Nucleus accumbens (tissue), 56 donors: ENCODE measurements at places on chromosomes 3 and 15.

GRCh38 chr3:85758442-85758841 lies 799.7 kb downstream of the CADM2 start:
- no peak for DNase-seq

GRCh38 chr3:187746059-187746441 lies 782 bp upstream of the BCL6 start:
- DNase-seq = no peak

DNA sequence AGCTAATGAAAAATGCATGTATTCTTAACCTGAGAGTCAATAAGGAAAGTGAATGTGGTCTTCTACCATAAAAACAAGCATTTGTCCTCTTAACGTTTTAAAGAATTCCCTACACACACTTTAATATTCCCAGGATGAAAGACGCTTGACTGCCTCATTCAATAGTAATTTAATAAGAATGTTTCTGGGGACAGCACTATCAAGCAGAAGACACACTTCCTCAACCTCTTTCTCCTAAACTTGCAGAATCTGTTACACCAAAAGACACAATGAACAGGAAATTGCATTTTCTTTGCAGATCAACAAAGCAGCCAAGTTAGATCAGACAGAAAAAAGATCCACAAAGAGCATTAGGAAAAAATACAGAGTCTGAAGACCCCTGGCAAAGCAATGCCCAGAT lies 97.7 kb downstream of the PLCH1 start:
- no peak for DNase-seq

DNA sequence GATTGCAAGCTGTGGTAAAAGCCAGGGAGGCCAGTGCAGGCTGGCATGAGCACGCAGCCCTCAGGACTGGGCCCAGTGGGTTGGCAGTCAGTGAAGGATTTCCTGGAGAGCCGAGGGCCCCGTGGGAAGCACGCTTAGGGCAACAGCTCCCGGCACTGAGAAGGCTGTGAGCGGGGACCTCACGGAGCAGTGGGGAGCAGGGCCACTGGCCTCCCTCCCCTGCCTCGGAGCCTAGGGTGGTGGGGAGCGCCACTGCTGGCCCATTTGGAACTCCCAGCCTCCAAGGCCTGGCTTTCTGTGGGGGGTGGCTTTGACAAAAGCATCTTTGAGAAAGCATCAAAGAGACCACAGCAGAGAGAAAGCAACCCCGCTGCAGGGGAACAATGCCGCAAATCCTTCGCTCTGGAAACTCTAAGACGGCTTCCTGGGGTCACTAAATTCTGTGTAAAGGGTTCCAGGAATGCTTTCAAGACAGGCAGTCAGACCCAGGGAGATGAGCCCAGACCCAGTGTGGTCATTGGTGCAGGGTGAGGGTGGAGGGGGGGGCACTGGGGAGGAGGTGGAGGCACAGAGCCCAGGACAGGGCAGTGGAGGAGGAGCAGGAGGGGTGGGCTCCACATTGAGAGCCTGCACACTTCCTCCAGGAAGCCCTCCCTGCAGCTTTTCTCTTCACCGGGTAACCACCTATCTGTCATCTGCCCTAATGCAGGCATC lies 9.5 kb upstream of the APBA2 start:
- no peak for DNase-seq

DNA sequence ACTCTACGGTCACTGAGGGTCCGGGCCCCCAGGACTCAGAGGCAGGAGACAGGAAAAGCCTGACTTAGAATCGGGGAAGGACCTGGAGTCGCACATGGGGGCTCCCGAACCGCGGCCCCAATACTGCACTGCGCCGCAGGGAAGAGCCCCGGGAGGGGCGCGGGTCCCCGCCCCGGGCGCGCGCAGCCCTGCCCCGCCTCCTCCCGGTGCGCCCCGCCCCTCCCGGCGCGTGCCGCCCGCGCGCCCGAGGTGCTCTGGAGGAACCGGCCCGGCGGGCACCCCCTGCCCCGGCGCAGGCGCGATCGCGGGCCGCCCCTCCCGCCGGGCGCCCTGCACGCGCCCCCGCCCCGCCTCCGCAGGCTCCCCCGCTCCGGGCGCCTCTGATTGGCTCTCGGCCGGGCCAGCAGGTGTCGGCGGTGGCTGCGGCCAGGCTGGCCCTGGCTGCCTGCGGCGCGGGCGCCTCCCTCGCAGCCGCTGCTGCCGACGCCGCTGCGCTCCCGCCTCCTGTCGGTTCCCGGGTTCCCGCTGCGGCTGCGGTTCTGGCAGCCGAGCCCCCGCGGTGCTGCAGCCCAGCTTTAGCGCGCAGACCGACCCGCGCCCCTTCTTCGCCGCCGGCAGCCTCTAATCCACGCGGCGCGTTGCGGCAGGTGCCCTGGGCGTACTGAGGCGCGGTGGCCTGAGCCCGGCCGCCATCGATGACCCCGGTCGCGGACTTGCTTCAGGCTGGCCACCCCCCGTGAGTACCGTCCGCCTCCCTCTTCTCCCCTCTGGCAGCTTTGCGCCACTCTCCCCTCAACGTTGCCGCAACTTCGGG lies at the start of gene MYRIP:
Gene MYRIP (plus strand): TSS at position 429 of the 814 bp plus-strand sequence. CDS start 91,208 bp downstream, outside the sequence.
- DNase-seq = peak; percentile 12

DNA sequence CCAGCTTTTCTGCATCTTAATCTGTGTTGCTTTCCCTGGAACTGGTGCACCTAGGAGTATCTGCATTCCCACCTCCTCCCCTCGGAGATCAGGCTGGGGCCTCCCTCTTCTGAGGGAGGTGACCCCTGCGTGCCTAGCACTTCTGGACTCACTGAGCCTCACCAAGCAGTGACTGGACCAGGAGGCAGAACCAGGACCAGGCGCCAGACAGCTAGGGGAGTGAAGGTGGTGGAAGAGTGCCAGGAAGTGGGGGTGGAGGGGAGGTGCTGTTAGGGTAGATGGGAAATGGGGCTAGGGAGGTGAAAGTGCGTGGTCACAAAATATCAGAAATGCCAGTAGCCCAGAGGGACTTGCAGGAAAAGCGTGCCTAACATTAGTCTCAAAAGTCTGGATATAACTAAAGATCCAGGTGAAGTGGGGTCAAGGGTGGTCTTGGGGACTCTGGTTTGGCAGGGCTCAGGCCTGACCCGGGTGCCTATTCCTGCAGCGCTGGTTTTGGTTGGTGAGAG lies 1.2 kb downstream of the DUOXA2 start:
- DNase-seq = no peak

- DNase-seq = no peak
These were observed 233.2 kb downstream of the CPNE4 start for GRCh38 chr3:131801566-131801965.

DNA sequence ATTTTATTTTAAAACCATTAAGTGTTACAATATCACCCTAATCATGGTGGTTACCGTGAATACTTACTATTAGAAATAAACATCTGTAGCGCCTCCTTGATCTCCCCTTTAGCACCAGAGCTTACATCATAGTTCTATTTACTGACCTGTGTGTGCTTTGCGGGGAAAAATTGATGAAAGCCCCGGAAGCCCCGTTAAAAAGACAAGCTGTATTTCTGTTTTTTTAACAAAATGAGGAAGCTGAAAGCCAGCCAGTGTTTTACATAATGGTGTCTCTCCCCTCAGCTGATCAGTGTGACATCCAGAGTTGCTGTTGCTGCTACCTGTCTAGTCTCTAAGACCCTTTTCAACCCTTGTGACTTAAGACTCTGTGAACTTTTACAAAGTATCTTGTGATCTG lies 100.8 kb downstream of the OPA1 start:
- no peak for DNase-seq

GRCh38 chr3:42804831-42805132 lies 492 bp upstream of the HIGD1A start:
- no peak for DNase-seq

GRCh38 chr3:32956750-32957570 lies 5.5 kb downstream of the CCR4 start:
- DNase-seq = no peak

GRCh38 chr3:45087155-45087554 lies 59.0 kb downstream of the CDCP1 start:
- no peak for DNase-seq

- DNase-seq = no peak
These were observed 282.3 kb upstream of the TBL1XR1 start for GRCh38 chr3:177479630-177480029.

GRCh38 chr3:29091599-29092189 lies 189.2 kb upstream of the RBMS3 start:
- no peak for DNase-seq

DNA sequence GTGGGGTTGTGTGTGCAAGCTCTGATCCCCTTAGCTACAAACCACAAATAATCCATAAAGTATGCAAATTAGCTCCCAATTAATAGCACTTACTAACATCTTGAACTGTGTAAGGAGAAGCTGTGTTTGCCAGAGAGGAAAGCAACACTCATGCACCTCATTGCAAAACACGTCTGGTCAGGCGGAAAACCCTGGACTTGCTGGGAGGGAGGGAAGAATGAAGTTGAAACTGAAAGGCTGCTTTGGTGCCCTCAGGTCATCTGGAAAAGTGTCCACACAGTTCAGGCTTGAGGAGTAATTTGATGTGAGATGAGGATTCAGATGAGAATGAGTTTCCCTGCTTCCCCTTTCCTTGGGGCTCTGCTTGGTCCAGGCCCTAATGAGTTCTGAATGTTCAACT lies 185.5 kb upstream of the ANKRD28 start:
- DNase-seq = peak; percentile 43

DNA sequence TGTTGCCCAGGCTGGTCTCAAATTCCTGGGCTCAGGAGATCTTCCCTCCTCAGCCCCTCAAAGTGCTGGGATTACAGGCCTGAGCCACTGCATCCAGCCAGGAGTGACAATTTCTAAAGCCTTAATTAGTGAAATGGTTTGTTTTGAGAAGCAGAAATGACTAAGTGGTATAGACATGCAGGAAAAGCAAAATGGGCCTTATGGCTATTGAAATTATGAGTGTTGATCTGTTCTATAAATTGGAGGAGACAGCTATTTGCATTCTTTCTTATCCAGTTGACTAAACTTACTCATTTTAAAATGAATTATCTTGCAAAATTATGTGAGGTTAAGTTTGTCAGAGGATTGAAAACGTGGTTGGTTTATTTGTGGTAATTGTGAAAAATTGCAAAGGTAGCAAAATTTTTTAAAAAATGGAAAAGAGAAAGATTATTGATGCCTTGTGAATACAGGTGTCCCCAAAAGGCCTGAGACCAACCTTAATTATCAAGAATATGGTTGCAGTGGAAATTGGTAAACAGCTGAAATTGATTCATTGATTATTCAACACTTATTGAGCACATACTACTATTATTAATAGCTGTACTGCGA lies 7.9 kb downstream of the RAP2B start:
- no peak for DNase-seq

DNA sequence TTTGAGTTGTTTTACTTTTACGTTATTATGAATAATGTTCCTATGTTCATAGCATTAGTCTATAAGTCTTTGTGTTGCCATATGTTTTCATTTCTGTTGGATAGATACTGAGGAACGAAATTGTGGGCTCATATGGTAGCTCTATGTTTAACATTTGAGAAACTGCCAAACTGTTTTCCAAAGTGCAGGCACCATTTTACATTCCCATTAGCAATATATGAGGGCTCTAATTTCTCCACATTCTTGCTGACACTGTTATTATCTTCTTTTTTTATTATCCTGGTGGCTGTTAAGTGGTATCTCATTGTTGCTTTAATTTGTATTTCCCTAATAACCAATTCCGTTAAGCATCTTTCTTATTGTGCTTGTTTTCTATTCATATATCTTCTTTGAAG lies 1.8 kb upstream of the PIK3R4 start:
- no peak for DNase-seq

DNA sequence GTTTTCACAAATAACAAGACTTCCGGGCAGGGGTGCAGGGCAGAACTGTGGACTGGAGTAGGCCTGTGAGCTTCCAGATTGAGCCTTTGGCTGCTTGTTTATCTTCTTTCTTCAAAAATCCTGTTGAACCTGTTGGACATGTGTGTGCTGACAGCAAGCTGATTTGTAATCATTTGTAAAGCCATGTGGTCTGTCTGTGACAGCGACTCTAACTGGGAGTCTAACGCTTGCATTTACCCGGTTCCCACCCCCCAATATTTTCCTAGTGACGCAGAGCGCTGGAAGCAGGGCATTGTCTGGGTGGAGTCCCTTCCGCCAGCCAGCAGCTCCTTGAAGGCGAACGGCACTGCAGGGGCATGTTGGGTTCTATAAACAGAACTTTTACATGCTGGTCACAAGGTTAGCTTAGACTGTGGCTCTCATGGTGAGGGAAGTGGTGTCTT lies 85.7 kb upstream of the MYZAP start:
- no peak for DNase-seq

- no peak for DNase-seq
These were observed 223.8 kb upstream of the ARRDC4 start for GRCh38 chr15:97736748-97737147.

GRCh38 chr3:87004883-87005282 lies 13.9 kb upstream of the VGLL3 start:
- DNase-seq = no peak

GRCh38 chr3:78761126-78761525 lies 1006.7 kb downstream of the ROBO1 start:
- no peak for DNase-seq

DNA sequence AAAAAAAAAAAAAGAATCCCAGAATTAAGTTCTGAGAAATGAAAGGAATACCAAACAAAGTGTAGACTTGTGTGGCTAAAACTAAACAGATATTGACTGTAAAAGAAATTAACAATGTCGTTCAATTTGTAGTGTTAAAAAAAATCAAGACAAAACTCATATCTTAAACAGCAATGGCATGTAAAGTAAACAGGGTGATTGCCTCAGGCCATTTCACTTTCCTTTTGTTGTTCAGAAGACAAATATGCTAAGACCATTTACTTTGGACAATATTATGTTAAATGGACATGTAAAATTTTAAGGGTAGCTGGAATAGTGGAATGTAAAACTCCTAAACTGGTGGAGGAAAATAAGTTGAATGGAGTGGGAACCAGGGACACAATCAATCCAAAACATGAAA lies 139.1 kb downstream of the RTP4 start:
- DNase-seq = no peak

DNA sequence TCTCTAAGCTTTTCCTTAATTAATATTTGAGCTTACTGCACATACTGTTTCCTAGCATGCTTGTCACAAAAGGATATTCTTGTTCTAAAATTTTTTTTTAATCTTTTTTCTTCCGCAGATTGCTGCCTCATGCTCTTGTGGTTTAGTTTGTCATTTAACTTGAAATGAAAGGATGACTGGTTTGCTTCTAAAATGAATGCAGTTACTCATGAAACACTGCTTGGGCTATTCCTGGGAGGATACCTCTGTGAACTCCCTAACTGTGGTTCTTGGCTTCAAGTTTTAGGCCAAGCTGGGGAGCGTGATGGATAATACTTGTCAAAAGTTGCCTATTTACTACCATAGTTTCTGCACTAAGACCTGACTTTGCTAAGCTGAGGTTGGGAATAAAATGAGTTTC lies 64.0 kb downstream of the USP13 start:
- no peak for DNase-seq

DNA sequence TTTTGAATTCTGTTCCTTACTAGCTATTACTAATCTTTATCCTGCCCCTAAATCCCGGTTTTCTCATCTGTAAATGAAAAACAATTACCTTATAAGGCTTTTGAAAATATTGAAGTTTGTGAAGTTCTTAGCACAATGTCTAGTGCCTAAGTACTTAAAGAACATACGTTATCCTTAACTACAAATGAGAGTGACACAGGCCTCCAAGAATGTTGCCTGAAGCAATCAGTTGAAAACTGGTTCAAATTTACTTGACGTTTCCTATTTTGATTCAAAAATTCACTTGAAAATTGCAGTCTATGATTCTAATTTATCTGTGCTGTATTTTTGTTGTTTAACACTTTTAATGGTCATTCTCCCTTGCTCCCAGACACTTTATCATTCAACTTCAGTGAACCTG lies 3.2 kb downstream of the SENP7 start:
- DNase-seq = no peak

- no peak for DNase-seq
These were observed 502.9 kb downstream of the FOXP1 start for GRCh38 chr3:71080517-71081083.
